ENCODE measurements at places on chromosomes 12 and 14. TPM values are rescaled to one million over a fixed set of nuclear protein-coding genes. Genes with fewer than 3 reads are reported as not detected.

The SLCO1A2 gene
- total RNA-seq: 0.32 TPM

The PLXNC1 gene
- total RNA-seq: 0.06 TPM

The RASAL1 gene
- total RNA-seq: 0.45 TPM

The MUCL1 gene
- total RNA-seq: not detected

The IL23A gene
- total RNA-seq: 1.0 TPM

The FIGNL2 gene
- 0.30 TPM for total RNA-seq

The FAM90A1 gene
- 0.07 TPM for total RNA-seq

The PTPRB gene
- 0.72 TPM for total RNA-seq

The HOXC13 gene
- total RNA-seq: 10.3 TPM

The SERPINA5 gene
- 0.16 TPM for total RNA-seq

The CREBL2 gene
- 19.1 TPM for total RNA-seq

The TBC1D30 gene
- 1.5 TPM for total RNA-seq

The GRIP1 gene
- 4.9 TPM for total RNA-seq

The HOXC12 gene
- not detected for total RNA-seq

The SPX gene
- total RNA-seq: 2.5 TPM

The OTX2 gene
- not detected for total RNA-seq

The TAS2R46 gene
- total RNA-seq: 0.08 TPM

The KLRC2 gene
- total RNA-seq: 2.1 TPM

The LYZ gene
- 0.30 TPM for total RNA-seq

The ARHGDIB gene
- total RNA-seq: 1.3 TPM

The CD163L1 gene
- 0.28 TPM for total RNA-seq

The HOXC10 gene
- total RNA-seq: 2.9 TPM

The RNASE7 gene
- not detected for total RNA-seq

The KRT77 gene
- not detected for total RNA-seq

The BICD1 gene
- total RNA-seq: 17.7 TPM

The OVCH1 gene
- total RNA-seq: not detected

The MAP1LC3B2 gene
- 1.2 TPM for total RNA-seq

The LPAR5 gene
- 0.67 TPM for total RNA-seq

The CISTR gene
- total RNA-seq: not detected

The DDX54 gene
- 72.2 TPM for total RNA-seq

The GLIPR1L1 gene
- total RNA-seq: not detected

The NEUROD4 gene
- 0.02 TPM for total RNA-seq

The CSAD gene
- total RNA-seq: 6.1 TPM

The AKAP6 gene
- total RNA-seq: 0.51 TPM

The LRTM2 gene
- 0.07 TPM for total RNA-seq

The NINJ2 gene
- total RNA-seq: 0.72 TPM

The CLEC1B gene
- total RNA-seq: not detected

The TSPAN9 gene
- total RNA-seq: 24.5 TPM
